GM12891 (cell line): ENCODE measurements at places on chromosomes 6 and 20.

DNA sequence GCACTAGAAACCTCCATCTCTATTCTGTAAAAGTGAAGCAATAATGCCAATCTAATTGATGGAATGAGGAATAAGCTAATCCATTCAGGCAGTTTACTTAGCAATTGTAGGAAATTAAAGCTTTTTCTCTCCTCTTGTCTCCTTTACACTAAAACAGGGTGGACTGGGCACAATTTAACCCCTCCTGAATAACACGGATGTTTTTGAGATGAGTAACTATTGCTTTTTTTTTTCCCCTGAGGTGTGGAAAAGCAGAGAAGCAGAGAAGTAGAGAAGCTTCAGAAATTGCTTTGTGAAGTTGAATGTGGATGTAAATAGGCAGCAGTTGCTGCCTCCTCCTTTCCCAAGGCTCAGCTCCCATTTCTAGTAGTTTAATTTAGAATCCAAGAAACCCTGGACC lies 40.0 kb upstream of the GCNT2 start:
- DNase-seq = no peak

GRCh38 chr20:21767739-21768223 lies 62.3 kb downstream of the PAX1 start:
- DNase-seq = no peak

- DNase-seq = no peak
Observed at GRCh38 chr6:65064844-65065243, 642.2 kb downstream of the EYS start.

- no peak for DNase-seq
Observed at GRCh38 chr20:58905236-58905635, 52.7 kb downstream of the GNAS start.

DNA sequence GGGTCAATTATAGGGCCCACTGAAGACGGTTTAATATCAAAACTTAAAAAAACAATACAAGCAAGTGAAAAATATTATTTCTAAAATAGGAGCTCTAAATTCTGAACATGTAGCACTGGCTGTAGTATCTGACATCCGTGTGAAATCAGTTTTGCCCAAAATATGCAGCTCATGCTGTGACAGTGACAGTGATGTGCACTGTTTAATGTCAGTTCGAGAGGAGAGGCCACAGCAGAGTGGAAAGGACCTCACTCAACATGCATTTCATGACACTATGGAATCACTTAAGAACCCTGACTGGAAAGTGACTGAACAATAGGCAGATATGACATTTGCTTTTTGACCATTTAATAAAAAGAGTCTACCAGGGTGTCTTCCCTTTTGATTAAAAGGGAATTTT lies 397.0 kb downstream of the FRK start:
- DNase-seq = no peak

DNA sequence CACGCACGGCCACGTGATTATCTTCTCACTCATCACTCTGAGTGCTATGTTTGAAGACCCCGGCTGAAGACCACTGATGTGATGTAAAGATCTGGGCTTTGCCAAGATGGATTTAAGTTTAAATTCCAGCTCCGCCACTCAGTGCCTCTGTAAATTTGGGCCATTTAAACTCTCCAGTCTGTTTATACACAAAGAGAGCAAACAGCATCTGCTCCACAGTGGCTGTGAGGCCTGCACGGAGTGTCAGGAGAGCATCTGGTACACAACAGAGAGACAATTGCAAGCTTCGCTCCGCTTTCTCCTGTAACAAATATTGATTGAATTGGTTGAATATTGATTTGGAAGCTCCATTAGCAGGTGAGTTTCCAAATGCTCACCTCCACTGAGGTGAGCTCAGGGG lies 80.5 kb upstream of the FRMD1 start:
- DNase-seq = no peak

GRCh38 chr6:19663479-19663878 lies 173.7 kb upstream of the ID4 start:
- no peak for DNase-seq

DNA sequence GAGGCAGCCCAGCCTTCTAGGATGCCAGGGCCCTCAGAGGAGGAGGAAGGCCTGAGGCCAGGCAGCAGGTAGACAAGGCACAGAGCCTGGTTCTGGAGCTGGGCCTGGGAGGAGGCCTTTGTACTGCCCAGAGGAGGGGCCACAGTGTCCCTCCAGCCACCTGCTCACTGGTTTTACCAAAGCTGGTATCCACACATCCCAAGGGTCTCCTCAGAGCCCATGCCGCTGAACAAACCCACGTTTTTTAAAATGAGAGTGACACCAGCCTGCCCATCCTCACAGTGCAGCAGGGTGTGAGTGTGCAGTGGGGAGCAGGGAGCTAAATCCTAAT lies 162.7 kb downstream of the LY86 start:
- DNase-seq = no peak

- DNase-seq = no peak
Observed at GRCh38 chr6:105482227-105482844, 79.5 kb upstream of the PREP start.

DNA sequence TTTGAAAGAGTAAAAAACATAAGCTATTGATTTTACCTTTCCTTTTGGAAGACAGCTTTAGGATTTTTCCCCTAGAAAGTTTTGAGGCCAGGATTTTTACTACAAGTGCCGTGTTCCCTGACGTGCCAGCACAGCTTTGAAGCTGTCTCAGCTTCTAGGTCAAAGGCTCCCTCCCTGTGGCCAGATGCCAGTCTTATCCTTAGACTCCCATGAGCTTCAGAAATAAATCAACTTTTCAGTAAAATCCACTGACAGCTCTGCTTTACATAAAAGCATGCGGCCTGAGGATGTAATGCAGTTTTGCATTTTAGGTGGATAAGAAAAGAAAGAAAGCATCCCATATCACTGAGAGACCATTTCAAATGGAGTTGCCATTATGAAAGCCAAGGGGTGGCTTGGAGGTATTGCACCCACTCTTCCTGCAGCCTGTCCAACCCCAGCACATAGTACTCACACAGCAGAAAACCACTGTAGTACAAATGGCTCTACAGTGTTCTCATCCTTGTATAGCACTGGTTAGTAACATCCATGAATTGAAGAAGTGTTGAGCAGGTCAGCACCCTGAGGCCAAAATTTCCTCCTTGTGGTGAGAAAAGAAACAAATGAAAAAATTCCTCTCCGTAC lies 15.2 kb upstream of the ATXN1 start:
- no peak for DNase-seq

DNA sequence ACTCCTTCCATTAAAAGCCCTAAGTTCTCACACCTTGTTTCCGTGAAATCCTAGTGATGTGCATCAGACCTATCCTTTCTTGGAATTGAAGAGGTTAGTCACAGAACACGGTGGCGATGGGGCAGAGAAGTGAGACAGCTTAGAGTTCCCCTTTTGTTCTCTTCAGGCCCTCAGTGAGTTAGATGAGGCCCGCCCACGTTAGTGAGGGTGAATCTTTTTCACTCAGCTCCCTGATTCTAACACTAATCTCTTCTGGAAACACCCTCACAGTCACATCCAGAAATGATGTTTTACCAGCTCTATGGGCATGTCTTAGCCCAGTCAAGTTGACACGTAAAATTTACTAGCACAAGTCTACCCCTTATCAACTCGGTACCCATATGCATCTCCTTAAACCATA lies 172.7 kb upstream of the NOX3 start:
- DNase-seq = no peak

DNA sequence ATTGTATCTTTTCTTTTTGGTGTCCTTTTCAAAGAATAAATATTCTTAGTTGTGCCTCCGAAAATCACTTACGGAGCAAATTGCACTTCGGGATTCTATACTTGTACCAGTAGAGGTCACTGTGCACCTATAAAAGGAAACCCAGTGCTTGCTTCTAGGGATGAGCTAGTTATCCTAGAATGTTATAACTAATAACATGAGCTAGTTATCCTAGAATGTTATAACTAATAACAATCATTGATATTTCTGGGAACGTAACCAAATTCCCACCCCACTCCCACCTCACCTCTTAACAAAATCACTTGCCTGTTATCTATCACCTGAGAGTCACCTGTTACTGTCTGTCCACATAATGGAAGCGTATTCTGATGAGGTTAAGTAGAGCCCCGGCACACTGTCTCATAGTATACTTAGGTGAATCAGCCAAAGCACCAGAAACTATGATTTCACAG lies 126.9 kb upstream of the TIAM2 start:
- peak; percentile 11 for DNase-seq

- no peak for DNase-seq
Observed at GRCh38 chr6:53924277-53924676, 129.5 kb downstream of the LRRC1 start.

DNA sequence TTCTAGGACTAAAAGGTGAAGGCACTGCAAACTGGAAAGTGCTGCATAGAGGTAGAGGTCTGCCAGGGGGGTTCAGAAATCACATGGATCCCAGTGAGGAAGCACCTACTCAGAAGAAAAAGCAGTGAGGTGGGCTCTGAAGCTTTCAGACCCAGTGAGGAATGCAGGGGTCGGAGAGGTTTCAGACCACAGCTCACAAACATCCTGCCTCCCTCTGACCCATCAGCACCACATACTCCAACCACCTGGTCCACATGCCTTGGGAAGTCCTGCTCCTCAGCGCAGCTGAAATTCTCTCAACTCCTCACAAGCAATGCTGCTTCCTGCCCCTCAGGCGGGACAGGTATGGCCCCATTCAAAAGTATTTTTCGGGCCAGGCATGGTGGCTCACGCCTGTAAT lies 20.2 kb downstream of the MRPL14 start:
- no peak for DNase-seq

DNA sequence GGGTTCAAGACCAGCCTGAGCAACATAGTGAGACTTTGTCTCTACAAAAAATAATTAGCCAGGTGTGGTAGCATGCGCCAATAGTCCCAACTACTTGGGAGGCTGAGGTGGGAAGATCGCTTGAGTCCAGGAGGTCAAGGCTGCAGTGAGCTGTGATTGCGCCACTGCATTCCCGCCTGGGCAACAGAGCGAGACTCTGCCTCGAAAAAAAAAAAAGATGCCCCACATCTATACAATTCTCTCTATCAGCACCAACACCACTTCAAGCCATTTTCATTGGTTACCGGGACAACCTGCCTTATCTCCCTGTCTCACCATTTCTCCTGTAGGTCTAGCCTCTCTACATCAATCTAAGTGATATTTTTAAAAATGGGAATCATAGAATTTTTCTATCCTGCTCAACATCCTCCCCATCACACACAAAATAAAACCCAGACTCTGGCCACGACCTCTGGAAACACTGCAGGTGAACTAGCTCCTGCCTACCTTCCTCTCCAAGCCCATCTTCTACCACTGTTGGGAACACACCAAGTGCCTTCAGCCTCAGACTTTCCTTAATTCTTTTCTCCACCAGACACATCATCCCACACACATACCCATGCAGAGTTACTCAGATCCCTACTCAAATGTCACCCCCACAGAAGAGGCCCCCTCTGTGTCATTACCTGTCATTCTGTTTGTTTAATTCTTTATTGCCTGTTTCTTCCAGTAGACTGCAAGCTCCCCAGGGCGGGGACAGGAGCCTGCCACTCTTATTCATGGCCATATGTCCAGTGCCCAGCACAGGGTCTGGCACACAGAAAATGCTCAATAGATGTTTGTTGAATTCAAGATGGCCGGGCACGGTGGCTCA lies 9.6 kb upstream of the PLTP start:
- no peak for DNase-seq

GRCh38 chr6:11631008-11631407 lies 93.5 kb downstream of the TMEM170B start:
- DNase-seq = no peak

- no peak for DNase-seq
Observed at GRCh38 chr6:34589140-34589539, 33.0 kb upstream of the SPDEF start.

DNA sequence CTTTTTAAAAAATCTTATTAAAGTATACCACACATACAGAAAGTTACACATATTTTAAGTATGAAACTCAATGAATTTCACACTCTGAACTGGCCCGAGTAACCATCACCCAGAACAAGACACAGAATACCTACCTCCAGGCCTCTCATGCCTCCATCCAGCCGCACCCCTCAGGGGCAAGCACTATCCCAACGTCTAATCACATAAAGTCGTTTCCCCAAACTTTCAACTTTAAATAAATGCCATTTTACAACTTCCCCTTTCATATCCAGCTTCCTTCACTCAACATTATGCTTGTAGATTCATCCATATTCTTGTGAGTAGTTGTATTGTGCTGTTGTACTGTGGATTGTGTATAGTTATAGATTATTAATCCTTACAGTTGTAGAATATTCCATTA lies 539.1 kb downstream of the CD83 start:
- no peak for DNase-seq

DNA sequence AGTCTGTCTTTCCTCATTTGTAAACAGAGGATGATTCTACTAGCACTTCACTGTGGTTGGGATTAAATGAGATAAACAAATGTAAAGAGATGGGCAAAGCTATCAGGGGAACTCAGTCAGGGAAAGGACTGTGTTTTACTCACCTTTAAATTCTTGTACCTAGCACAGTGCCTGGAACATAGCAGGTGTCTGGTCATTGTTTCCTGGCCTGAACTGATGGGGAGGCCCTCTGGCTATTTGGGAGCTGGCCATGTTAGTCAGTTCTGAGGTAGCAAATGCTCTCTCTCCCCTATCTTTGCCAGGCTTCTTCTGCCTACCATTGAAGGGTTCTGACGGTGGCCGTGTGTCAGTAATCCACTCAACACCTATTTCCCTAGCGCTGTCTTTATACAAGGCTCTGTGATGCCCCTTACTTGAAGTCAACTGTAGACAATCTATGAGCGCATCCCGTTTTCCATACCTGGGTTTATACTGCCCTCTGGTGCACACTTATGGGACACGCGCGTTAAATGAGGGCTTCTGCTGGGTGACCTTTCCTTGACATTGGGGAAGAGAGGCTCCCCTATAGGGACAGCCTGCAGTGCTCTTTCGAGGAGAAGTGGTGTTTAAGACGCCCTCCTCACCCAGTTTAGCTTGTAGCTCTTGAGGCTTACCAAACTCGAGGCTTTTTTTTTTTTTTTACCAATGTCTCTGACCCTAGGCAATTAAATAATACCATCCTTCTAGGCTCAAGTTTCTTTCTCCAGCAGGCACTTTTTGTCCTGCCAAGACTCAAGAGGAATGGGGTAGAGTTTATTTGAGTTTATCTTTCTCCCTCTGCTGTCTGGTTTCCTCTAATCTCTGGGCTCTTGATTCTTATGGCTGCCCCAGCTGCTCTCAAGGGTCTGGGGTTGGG lies 4.0 kb upstream of the SPATS1 start:
- DNase-seq = peak; percentile 39

- DNase-seq = no peak
Observed at GRCh38 chr6:101352316-101352715, 41.2 kb upstream of the GRIK2 start.

GRCh38 chr6:32539839-32540238 lies 9.8 kb upstream of the HLA-DRB5 start:
- DNase-seq = no peak

GRCh38 chr6:30752157-30752927 lies 8.0 kb upstream of the IER3 start:
- no peak for DNase-seq

GRCh38 chr6:102474041-102474807 lies 1080.7 kb downstream of the GRIK2 start:
- no peak for DNase-seq

- no peak for DNase-seq
Observed at GRCh38 chr6:74867291-74867690, 338.6 kb downstream of the COL12A1 start.

- no peak for DNase-seq
Observed at GRCh38 chr6:141307309-141307998, 825.3 kb upstream of the GJE1 start.

- DNase-seq = no peak
Observed at GRCh38 chr20:24782801-24783630, 166.1 kb upstream of the CST7 start.
